ENCODE measurements at places on chromosomes 7 and 10.

DNA sequence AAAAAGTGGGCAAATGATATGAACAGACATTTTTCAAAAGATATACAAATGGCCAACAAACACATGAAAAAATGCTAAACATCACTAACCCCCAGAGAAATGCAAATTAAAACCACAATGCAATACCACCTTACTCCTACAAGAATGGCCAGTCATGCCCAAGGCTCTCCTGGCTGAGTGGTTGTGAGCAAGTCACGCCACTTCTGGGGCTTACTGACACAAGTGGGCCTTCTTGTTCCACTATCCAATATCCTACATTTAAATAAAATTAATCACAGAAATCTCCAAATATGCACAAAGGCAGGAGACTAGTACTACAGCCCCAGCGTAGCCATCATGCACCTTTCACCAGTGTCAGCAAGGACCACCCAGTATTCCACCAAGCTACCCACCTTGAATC lies 181.9 kb downstream of the TNS3 start:
- DNase-seq, result no peak

DNA sequence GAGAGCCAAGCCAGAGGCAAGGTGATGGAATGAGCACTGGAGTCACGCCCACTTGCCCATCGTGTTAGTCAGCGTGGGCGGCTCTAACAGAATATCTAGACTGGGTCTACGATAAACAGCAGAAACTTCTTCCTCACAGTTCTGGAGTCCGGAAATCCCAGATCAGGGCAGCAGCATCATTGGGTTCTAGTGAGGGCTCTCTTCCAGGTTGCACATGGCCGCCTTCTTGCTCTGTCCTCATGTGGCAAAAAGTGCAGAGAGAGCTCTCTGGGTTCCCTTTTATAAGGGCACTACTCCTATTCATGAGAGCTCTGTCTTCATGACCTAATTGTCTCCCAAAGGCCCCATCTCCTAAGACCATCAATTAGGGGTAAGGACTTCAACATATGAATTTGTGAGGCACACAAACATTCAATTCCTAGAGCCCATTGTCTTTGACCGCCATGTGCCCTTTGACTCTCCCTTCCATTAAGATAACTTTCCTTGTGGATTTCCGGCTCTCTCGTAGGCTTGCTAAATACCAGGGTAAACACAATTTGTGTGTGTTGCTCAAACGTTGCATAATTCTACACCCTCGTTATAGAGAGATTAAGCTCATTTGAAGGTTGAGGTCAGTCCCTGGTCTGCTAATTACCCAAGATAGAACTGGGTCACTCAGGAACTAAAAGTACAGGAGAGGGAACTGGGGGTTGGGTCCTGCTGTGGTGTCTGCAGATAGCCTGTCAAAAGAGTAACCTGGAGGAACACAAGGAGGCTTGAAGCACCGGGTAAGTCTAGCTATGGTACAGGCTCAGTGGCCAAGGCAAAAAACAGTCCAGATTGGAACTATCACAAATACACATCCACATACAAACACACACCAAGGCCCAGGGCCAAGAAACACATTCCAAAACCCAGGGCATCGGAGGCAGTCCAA lies 28.7 kb upstream of the USP6NL start:
- no peak for DNase-seq

DNA sequence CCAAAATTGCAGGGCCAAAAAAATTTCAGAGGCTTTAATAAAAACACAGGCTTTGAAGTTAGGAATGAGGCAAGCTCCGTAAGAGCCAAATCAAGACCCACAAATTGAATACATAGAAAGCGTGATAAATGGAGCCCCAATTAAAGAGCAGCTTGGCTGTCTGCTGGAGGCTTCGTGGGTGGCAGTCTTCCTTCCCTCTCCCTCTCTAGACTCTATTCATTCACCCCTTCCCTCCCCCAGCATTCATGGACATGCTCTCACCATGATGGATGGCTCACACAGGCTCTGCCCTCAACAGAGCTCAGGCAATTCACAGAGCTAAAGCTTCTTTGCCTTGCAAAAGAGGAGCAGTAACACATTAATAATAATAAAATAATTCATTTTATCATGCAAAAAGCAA lies 214.1 kb downstream of the HERPUD2 start:
- DNase-seq, result no peak

DNA sequence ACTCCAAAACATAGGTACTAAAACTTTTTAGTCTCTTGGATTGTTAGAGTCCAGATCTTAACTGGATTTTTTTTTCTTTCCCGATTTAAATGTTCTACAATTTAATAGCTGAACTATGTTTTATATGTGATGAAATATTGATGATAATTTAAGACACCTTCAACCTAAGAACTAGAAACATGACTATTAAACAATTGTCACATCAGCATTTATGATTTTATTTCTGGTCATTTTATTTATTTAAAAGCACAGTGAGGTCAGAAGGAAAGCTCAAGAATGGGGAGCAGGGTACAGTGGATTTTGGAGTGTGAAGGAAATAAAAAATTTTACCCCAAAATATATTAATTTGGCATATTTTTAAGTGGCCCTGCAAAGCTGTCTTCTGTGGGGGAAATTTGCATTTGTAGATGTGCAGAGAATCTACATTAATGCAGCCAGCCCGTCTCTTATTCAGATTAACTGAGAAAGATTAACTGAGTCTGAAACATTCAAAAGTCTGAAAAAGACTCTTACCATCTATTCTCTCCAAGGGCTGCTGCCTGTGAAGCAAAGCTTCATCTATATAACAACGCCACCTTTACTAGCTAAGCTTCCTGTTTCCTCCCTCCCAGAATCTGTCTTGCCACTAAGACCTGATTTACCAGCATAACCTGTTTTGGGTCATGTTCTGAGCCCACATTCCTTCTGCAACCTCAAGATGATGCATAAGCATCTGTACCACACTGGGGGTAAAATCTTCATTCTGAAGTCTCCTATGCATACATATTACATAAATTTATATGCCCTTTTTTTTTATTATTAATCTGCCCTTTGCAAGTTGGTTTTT lies 86.4 kb downstream of the TMEM106B start:
- DNase-seq, result no peak

- no peak for DNase-seq
Observed at GRCh38 chr10:53827261-53827660, 973.8 kb downstream of the PCDH15 start.

- no peak for DNase-seq
Observed at GRCh38 chr10:111281516-111281915, 204.7 kb downstream of the ADRA2A start.

DNA sequence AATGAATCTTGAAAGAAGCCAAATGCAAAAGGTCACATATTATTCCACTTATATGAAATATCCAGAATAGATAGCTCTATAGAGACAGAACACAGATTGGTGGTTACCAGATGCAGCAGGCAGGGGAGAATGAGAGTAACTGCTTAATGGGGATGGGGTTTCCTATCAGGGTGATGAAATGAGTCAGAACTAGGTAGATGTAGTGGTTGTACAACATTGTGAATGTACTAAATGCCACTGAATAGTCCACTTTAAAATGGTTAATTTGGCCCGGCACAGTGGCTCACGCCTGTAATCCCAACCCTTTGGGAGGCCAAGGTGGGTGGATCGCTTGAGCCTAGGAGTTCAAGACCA lies 9.4 kb upstream of the SLC25A28 start:
- DNase-seq, result no peak

DNA sequence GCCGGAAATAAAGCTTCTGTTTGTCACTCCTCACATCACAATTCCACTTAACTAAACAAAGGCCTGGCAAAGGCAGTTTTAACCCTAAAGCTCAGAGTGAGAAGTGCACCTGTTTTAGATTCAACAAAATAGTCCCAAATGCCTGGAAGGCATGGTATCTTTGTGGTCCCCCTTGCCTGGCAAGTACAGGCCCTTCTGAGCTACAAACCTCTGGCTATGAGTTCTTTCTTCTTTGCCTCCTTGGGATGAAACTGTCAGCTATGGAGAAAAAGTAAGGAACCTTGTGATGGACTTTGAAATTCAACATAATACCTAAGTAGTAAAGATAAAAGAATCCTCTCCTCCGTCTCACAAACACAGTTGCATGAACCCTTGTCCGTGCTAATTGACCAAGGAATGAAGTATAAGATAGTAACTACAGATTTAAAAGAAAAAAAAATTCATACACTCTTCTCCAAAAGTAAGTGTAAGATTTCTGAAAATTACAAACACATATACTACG lies 244.5 kb upstream of the ETV1 start:
- DNase-seq, result no peak

DNA sequence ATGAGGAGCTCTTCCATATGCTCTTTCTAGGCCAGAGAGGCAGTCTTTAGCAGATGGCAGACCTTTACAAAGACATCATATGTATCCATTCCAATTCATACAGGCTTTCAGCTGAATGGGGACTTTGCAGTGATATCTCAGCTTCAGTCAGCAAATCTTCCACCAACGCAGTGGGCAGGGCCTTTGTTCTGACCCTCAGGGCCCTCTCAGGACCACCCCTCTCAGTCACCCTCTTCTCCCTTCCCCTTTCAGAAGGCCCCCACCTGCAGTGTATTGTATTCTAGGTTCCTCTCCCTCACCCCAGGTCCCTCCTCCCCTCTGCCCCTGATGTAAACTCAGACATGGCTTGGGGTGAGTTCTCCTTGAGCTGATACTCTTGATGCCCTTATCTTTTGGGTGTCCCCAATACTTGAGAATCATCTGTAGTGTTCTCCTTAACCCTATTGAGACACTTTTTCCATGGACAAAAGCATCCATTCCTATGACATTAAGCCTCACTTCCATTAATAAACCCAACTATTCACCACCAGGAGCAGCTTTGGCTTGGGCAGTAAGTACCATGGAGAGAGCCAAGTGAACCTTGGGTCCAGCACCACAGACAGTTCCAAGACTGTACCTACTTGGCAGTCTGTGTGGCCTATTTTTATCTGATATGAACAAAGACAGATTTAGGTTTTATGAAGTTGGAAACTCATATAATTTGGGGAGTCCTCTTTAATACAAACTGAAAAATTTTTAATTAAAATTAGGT lies 62.7 kb downstream of the ADCYAP1R1 start:
- DNase-seq, result peak; percentile 58

DNA sequence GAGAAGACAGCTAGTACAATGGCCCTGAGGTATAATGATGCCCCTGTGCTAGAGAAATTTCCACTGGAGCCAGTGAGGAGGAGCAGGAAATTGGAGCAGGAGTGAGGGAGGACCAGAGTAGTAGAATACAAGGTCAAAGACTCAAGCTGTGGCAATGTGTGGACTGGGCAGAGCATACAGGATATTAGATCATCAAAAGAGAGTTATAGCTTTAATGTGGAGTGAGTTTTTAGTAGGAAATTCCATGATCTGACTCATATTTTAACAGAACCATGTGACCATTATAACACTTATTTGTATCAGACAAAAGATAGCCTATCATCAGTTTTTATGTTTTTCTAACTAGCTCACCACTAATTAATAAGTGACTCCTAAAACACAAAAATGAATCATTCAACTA lies 154.1 kb downstream of the DGKB start:
- no peak for DNase-seq

DNA sequence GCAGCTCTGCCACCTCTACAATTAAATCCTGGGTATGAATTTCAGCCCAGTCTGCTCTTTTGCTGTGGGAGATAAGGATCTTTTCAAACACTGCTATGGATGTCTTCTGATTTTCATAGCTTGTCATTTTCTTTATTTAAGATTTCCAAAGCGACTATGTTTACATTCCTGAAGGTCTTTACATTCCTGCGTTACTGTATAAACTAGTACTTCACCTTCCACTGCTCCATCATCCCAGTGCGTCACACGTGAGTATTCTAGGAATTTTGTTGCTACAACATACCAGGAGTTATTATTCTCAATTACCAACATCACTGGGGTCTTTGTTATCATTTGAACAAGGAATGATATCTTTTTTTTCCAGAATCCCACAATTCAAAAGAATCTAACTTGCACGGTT lies 944.7 kb downstream of the SORCS3 start:
- DNase-seq, result no peak
